ENCODE measurements at places on chromosomes 12 and 14.

DNA sequence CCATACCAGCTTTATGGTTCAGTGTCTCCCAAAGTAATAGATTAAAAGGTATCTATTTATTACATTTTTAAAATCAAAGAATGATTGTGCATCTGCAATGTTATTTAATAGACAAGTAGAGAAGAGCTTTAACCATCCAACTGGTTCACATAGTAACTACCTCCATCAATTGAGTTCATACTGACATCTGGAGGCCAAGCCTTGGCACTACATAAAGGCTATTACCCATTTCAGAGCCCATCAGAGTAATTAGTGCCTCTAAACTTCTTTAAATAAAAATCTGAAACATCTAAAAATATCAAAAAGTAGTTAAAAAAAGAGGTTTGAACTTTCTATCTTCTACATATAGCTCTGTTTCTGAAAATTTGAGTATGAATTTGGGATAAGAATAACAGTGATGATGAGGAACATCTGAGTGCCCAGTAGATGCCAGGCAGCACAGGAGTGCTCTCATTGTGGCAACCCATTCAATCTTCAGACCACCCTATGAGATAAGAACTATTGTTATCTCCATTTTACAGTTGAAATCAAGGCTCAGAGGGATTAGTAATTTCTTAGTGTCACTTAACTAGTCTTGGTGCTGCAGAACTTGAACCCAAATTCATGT lies 132.9 kb upstream of the DAAM1 start:
- DNase-seq, result no peak

DNA sequence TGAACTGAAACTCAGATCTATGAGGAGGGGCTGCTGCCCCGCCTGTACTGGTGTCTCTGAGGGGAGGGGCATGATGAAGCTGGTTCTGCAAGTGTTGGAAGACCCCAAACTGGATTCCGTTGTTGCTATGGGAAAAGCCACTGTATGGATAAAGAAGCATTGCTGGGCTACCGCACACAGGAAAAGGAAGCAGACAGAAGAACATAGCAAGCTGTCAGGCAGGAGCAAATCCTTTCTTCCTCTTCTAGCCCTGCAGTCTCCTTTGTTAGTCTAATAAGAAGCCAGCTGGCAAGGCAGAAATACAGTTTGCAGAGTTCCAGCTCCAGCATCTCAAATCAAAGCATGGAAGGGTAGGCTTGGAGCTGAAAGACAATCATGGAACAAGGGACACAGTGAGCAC lies 26.3 kb upstream of the NR1H4 start:
- DNase-seq, result no peak

DNA sequence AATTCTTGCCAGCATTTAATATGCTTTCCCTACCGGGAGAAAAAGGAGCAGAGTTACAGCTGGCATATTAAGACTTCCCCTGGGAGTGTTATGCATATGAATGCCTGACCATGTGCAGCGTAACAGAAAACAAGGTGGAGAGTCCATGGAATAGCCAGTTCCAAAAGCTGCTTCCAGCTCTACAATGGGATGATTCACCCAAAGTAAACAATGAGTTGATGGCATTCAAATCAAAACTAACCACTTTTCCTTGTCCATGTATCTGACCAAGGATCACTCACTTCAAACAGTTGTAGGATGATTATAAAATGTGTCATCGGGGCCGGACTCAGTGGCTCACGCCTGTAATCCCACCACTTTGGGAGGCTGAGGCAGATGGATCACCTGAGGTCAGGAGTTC lies 48.1 kb upstream of the BICDL1 start:
- DNase-seq, result no peak

GRCh38 chr14:54682578-54682977 lies 115.7 kb downstream of the SAMD4A start:
- DNase-seq, result no peak

- DNase-seq, result no peak
These were observed 124.5 kb downstream of the NCOR2 start for GRCh38 chr12:124442772-124443445.

GRCh38 chr12:6229224-6230218 lies 29.3 kb downstream of the CD9 start:
- peak; percentile 62 for DNase-seq

GRCh38 chr14:62381311-62382070 lies 619.3 kb downstream of the SNAPC1 start:
- DNase-seq, result no peak

DNA sequence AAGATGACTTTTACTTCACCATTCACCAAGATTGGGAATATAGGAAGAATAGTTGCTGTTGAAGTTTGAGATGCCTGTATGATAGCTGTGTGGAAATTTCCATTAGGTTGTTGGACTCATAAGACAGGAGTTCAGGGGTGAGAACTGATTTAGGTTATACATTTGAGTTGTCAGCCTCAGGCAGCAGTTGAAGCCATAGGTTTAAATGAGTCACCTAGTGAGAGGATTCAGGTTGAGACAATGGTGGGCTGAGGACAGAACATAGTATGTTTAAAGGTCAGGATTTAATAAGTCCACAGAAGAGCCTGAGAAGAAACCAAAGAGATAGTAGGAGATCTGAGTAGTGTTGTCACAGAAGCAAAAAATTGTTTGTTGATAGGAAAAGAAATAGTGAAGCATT lies 63.6 kb upstream of the MON2 start:
- DNase-seq, result no peak

- no peak for DNase-seq
These were observed 525.1 kb upstream of the FBXO33 start for GRCh38 chr14:39957290-39957689.

- DNase-seq, result no peak
These were observed 1006.4 kb upstream of the TMEM132C start for GRCh38 chr12:127260531-127260930.

DNA sequence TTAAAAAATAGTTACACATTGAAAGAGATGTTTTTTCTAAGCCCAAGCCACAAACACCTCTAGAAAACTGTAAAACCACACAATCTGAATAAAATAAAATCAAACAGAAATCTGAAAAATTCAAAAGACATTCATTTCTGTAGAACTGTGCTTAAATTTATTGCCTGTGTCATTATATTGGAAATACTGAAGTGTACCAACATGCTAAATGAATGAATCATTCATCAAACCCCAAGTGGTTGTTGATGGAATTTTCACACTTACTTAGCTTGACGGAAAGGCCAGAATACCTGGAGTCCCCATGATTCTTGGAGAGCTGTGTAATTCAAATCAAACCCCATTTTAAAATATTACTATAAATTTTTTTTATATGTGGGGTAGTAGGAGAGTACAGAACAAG lies 2.7 kb downstream of the KITLG start:
- no peak for DNase-seq

DNA sequence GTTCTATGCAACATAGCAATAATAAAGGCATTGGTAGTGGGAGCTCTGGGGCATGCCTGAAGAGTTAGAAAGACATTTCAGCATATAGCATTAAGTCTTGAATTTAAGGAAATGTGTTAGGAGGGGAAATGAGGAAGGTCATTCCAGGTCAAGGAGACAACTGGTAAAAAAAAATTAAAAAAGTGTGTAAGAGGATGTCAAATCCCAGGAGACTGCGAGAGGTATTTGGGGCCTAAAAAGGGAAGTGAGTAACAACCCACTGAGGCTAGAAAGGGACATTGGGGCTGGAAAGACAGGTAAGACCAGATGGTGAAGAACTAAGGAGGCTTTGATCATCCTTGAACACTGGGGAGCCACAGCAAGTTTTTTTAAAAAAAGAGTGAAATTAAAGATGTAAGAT lies 152.9 kb downstream of the SLC25A21 start:
- no peak for DNase-seq

DNA sequence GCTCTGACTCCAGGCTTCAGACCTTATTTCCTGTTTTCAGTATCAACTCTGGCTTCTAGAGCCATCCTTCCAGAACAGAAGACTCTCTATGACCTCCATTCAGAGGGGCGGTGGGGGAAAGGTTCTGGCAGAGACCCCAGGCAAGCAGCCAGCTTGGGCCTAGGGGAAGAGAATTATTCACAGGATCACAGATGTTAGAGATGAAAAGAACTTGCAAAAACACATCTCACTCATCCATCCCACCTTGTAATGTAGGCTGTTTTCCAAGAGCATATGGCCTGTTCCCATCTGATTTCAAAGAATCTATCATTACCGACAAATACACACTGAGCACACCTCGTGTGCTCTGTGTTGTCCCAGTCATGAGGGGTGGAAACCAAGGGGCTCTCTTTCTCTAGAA lies 131.9 kb downstream of the GRIN2B start:
- DNase-seq, result no peak

DNA sequence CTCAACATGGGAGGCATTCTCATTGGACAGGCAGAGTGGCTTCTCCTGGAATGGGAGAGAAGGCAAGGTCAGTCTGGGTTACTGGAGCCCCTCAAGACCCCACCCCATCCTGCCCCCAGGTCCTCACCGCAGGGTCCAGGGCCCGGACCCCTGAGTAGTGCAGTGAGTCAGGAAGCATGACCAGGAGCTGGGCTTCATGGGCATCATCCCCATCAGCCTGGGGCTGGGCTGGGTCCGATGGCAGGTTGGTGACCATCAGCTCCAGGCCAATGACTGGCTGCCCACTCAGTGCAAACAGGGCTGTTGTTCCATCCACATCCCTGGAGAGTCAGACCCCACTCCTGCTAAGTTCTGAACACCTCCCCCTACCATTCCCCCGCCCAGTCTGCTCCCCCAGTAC lies 13.1 kb downstream of the ITGA7 start:
- no peak for DNase-seq

DNA sequence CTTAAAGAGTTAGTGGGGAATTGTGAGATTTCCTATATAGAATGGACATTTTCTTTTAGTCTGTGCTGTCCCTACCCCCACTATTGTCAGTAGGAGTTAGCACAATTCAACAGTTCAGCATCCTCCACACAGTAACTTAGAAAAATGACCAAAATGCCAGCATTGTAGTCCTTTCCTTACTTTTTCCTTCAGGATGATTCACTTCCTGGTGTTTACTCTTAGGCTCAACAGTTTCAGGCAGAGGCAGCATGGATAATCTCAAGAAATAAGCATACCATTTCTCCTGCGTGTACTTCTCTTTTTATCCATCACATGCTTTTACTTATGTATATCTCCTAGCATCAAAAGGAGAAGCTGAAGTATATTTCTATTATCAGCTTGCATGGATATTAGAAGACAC lies 683.4 kb downstream of the SLC16A7 start:
- DNase-seq, result no peak

- no peak for DNase-seq
These were observed 108.4 kb downstream of the BRMS1L start for GRCh38 chr14:35934499-35934898.

DNA sequence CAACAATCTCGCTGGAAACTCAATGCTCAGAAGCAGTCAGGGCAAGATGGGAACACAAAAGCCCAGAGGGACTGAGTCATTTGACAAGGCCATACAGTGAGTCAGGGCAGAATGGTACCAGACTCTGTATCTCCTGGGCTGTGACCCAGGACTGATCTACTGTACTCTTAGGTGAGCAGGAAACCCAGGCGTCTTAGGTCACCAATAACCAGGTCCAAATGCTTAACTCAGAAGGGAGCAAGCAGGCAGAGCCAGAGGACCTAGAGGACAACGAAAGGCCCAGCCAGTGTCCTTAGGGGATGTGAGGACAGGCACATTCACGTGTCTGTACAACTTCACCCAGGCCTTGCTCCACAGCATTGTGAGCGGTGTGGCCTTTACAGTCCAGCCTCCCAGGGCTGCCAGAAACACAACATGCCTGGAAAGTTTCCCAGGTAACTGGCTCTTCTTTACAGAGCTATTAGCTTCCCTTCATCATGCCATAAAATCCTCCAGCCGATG lies 69.9 kb downstream of the ARL6IP4 start:
- DNase-seq, result no peak

GRCh38 chr12:91777268-91777992 lies 368.2 kb downstream of the BTG1 start:
- DNase-seq, result no peak

GRCh38 chr12:128976120-128976738 lies 123.0 kb downstream of the GLT1D1 start:
- DNase-seq, result no peak

Data from C1 segment of cervical spinal cord (tissue), 14 donors.